ENCODE measurements at places on chromosomes 5 and 9.

DNA sequence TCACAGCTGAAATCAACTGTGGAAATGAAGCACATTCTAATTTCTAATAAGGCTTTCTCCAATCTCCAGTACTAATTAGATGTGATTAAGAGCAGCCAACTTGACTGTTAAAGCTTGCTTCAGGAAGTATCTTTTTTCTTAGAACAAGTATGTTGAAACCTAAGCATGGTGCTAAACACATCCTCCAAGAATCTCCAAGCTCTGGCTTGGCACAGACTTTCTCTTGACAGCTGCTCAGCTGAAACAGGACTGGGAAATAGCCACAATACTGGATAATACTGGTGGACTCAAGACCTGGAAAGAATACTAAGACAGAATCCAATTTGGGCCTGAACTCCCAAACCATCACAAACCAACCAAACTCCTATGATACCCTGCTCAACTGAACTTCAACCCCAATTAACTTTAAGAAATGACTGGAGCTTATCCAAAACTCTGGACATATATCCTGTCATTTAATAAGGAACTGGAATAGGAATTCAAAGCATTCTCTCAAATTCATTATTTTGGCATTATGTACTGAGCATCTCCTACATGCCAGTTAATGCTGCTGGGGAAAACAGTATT lies 16.2 kb downstream of the PRKAA1 start:
- DNase-seq = no peak

GRCh38 chr5:136082390-136083193 lies 50.1 kb upstream of the SMAD5 start:
- peak; percentile 53 for DNase-seq

DNA sequence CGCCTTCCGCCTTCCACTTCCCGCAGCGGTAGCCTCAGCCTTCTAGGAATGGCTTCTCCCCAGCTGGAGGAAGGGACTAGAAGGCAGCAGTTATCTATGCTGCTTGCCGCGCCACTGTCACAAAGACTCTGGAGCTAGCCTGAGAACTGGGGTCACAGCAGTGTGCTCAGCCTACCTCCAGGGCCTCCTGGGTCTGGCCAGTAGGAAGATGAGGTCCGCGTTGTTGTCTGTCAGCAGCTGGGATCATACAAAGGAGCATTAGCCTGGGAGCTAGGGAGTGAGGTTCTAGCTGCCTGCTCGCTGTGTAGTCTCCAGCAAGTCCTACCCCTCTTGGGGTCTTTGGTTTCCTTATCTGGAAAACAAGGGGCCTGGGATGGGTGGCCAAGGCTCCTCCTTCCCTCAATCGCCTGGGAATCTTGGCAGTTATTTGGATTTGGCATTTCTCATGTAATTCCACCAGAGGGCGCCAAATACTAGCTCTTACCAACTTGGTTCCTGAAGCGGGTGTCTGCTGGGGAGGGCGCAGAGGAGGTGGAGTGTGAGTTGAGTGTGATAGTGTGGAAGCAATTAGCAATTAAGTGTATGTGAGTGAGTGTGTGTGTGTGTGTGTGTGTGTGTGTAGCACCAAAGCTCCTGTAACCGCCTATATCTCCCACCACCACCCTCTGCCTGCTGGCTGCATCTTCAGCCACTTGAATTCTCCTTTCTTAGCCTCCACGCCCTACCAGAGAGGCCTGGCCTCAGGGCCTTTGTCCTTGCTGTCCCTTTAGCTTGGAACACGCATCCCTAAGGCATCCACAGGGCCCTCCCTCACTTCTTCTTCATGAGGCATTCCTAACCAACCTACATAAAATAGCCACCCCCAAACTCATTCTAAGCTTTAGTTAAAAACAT lies 97.1 kb downstream of the ENTREP1 start:
- peak; percentile 62 for DNase-seq

GRCh38 chr9:589723-590122 lies 251.8 kb upstream of the DMRT1 start:
- no peak for DNase-seq

DNA sequence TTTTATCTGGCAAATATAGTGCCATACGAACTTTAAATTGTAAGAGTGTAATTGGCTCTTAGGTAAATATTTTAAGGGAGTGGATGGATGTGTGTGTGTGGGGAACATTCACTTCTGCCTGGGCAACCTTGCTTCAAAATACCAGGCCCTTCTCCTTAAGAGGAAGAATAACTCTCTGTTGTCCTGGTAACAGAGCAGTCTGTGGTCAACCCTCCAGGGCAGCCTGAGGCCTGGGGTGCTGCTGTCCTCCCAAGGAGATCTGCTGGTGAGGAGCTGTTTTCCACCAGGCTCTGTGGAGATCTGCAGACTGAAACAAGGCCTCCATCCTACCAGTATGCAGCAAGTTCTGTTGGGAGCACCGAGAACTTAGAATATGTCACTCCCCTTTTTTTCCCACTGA lies 325.2 kb downstream of the PSAT1 start:
- no peak for DNase-seq

GRCh38 chr5:75933489-75933888 lies 149.7 kb upstream of the SV2C start:
- no peak for DNase-seq

DNA sequence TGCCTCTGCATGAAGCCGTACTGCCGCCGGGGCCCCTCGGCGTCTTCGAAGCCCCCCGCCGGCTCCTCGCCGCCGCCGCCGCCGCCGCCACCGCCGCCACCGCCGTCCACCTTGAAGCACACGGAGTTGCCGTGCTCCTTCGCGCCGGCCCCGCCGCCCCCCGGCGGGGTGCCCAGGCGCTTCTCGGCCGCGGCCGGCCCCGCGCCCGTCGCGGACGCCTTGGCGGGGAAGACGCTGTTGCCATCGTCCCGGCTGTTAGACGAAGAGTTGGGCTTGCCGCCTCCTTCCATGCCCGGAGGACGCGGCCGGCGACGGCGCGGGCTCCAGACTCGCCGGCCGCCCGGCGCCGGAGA lies 400 bp downstream of the HCN1 start:
- DNase-seq = no peak

- DNase-seq = no peak
Measured at GRCh38 chr5:11483630-11484029, 420.6 kb downstream of the CTNND2 start.

DNA sequence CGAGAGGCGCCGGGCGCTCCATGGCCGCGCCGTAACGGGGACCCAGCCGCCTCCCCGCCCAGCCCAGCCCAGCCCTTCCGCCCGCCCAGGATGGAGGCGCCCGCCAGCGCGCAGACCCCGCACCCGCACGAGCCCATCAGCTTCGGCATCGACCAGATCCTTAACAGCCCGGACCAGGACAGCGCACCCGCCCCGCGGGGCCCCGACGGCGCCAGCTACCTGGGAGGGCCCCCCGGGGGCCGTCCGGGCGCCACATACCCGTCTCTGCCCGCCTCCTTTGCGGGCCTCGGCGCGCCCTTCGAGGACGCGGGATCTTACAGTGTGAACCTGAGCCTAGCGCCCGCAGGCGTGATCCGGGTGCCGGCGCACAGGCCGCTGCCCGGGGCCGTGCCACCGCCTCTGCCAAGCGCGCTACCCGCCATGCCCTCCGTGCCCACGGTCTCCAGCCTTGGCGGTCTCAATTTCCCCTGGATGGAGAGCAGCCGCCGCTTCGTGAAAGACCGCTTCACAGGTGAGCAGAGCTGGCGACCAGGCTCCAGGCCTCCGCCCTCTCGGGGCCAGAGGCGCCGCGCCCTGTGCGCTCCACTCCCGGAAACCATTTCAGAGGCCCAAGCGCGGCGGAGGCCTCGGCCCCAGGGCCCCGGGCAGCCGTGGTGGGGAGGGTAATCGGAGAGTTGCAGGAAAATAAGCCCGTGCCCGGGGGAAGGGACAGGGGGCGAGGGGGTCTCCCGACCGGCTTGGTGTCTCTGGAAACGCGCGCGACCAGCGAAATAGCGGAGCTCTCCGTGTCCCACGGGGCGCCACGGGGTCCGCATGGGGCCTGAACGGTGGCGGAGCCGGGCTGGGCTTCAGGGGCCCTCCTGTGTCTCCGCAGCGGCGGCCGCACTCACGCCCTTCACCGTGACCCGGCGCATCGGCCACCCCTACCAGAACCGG lies 496 bp downstream of the TLX3 start:
- no peak for DNase-seq

DNA sequence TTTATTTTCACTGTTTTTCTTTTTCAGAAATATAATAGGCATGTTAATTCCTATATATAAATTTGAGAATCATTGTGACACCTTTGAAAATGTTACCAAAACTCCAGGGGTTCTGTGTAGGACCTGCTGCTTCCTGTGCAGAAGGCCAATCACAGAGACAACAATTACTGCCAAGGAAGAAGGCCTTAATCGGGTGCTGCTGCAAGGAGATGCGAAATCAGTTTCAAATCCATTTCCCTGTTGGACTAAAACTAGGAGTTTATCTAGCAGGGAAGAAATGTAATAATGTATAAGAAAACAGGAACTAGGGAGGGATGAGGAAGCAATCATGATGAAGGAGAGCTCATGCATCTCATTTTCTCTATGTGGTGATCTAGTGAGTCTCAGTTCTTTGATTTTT lies 209.7 kb upstream of the NUDT12 start:
- DNase-seq = no peak

GRCh38 chr5:97840643-97841042 lies 657.6 kb upstream of the RIOK2 start:
- no peak for DNase-seq

DNA sequence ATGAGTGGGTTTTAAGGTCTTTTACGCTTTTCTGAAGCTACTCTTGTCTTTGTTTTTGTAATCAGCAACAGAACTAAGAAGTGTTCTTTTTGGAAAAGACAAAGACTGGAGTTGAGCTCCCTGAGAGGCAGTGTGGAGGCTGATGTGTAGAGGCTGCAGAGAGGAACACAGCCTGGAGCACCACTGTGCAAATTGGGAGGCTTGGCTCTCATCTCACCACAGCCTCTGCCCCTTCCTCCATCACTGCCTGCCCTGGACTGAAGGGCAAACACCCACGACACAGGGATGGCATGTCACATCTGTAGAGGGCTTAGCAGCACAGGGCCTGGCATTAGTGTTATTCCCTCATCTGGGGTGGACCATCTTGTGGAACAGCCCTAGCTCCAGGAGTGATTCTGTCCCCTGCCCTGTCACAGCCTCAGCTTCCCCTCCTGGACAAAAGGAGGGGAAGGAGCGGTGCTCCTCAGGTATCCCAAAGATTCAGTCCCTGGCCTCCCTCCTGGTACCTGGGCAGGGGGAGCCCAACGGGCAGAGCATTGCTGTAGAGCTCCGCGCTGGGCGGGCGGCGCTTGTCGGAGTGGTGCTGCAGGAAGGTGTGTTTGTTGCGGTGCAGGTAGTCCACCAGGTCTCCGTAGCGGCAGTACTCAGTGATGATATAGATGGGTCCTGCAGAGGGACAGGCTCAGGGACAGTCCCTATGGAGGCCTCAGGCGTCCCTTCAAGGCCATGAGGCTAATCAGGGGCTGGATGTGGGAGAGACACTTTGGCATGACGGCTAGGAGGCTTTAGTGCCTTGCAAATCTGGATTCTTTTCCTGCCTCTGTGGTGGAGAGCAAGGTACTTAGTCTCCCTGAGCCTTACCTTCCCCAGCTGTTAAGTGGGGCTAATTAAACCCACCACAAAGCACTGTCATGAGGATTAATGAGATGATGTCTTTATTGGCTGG lies 32.8 kb downstream of the PDGFRB start:
- DNase-seq = no peak

DNA sequence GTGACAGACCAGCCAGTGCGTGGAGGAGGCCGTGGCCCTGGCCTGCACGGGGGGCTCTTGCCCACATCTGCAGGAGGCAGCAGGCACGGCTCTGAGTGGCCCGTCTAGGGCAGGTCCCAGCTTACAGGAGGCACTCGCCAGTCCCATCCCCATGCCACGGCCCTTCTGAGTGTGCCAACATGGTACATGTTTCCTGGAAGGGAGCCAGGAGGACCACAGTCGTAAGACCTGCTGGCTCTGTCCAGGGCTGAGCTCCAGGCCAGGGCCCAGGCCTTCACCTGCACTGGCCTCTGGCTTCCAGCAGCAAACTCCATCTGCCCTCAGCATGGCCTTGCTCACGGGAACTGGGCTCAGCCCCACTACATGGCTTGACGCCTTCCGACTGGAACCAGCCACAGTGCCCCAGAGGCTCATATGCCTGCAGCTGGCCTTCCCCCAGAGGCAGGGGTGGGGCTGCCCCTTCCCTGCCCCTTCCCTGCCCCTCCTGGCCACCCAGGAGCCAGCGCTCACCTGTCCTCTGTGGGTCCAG lies 3.8 kb downstream of the NKD2 start:
- DNase-seq = no peak

- DNase-seq = no peak
Measured at GRCh38 chr5:67021031-67021430, 175.6 kb downstream of the CD180 start.

DNA sequence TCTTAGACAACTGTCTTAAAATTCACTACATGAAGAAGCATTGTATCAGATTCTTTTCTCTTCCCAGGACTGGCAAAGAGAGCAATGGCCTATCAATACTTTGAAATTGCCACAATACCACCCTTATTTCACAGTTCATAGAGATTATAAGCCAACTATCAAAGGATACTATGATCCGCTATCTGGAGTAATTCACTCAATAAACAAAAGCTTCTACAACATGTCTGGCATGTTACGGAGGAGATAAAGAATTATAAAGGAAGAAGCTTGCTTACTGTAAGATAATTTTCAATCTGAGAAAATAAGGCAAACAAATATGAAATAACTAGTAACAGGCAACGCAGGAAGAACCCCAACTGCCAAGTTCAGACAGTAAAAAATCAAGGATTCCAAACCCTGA lies 114.8 kb downstream of the GNAQ start:
- no peak for DNase-seq

- no peak for DNase-seq
Measured at GRCh38 chr9:77028478-77028877, 9.0 kb downstream of the FOXB2 start.

DNA sequence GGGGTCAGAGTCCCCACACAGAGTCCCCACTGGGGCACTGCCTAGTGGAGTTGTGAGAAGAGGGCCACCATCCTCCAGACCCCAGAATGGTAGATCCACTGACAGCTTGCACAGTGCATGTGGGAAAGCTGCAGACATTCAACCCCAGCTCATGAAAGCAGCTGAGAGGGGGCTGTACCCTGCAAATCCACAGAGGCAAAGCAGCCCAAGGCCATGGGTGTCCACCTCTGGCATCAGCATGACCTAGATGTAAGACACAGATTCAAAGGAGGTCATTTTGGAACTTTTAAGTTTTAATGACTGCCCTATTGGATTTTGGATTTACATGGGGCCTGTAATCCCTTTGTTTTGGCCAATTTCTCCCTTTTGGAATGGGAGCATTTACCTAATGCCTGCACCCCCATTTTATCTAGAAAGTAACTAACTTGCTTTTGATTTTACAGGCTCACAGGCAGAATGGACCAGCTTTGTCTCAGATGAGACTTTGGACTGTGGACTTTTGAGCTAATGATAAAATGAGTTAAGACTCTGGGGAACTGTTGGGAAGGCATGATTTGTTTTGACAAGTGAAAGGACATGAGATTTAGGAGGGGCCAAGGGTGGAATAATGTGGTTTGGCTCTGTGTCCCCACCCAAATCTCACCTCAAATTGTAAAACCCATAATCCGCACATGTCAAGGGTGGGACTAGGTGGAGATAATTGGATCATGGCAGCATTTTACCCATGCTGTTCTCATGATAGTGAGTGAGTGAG lies 56.3 kb upstream of the ITGA1 start:
- no peak for DNase-seq

All from activated CD4-positive, alpha-beta T cell treated with anti-CD3 and anti-CD28 coated beads, Interleukin-2, amount 10 ng/mL, durations not matched to agents 7 days and 5 days (primary cell).